ENCODE measurements at places on chromosomes 3 and 15.

DNA sequence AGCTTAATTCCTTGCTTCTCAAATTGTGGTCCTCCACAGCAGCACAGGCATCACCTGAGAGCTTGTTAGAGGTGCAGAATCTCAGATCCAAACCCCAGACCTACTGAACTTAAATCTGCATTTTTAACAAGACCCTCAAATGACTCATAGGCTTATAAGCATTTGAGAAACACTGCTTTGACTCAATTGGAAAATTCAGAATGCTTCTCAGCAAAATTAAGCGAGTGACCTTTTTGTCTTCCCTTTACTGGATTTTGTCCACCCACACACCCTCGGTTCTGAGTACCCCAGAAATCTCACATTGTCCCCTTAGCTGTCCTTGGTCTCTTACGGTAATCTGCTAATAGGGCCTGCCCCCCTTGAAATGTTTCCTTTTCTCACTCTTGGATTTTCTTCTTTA is 17.9 kb downstream of the CD80 start:
- DNase-seq: no peak

DNA sequence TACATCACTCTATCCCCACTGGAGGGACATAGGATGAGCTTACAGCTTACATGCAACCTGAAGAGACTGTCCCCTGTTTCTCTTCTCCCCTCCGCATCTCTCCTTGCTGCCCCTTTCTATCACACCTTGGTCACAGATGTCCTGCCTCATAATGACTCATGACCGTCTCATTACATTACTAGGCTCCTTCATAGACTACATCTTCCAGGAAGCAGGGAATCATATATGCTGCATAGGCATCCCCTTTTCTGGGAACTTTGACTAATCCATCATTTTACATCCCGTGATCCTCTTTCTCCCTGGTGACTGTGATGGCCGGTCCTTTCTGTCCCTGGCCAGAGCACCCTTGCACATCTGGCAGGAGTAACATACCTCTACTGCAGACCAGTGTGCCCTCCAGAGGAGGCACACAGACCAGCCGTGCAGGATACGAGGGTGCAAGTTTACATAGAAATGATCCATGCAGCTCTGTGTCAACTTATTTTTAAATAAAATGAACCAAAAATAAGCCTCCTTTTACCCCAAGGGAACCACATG is 188.9 kb downstream of the CACNA2D3 start:
- DNase-seq: no peak

GRCh38 chr3:64110071-64110470 is 86.8 kb upstream of the PSMD6 start:
- DNase-seq: no peak

- no peak for DNase-seq
Measured at GRCh38 chr15:79314811-79315210, 3.9 kb downstream of the TMED3 start.

DNA sequence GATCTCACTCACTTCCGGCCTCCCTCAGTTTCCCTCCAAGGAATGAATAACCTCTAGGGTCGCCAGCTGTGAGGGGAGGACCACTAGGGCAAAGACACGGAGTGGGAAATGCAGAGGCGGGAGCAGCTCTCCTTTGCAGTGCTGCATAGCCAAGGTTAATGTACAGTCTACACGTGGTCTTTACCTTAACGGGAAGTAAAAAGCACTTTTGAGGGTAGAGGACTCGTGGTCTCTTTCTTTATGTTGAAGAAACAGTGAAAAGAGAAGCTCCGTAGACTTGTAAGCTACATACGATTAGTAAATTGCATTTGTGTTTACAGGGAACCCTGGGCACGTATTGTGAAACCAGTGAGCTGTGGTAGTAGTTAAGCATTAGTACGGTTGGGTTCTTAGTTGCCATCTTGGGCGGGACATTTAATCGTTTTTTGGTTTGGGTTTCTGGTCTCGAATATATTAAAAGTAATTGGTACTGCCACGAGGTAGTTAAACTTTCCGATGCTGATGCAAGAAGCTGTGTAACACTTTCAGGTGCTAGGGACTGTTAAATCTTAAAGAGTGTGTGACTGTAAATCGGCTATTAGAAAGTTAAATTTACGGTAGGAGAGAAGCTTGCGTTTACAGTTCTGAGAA is 828 bp downstream of the U2SURP start:
- peak; percentile 26 for DNase-seq

DNA sequence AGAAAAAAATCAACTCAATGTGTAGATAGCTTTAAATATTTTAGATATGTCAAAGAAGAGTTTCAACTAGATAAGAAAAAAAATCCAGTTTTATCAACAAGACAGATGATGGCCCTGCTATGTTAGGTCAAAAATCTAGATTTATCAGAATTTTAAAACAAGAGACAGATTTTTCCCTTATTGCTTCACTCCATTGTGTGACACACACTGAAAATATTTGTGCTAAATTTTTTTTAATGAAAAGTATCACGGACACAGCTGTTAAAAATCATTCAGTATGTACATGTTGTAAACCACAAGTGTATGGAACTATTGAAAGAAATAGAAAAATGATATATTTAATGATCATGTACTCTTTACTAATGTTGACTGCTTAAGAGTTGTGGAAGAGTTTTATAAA is 43.6 kb downstream of the FOXB1 start:
- DNase-seq: no peak

DNA sequence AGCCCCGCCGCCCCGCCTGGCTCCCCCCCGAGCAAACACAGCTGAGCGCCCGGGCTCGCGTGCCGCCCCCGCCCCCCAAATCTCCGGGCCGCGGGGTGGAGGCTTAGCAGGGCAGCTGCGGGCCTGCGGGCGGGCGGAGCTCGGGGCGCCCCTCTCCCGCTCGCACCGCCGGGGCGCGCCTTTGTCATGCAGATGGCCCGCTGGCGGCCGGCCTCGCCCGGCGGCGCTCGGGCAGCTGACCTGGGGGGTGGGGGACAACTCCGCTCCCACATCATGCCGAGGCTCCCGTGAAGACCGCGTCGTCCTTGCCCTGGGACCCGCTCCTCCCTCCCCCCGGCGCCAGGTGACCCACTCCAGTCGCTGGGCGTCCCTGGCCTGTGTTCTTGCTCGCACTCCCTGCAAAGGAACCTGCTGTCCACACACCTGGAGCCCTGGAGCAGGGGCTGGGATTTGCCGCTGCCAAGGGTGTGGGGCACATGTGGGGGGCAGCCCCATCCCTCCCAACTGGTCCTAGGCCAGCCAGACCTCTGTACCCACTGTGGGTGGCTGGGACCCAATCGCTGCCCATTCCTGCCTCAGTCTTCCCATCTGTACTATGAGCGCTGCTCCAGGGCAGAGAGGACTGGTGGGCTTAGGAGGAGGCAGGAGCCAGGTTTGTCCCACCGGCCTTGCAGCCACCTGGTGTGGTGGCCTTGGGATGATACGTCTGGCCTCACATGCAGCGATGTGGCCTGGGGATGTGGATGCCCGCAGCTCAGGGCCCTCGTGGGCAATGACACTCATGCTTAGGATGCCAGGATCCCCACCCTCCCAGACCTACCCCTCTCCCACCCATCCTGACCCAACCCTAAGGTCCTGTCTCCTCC is 33.5 kb downstream of the DNAJB8 start:
- peak; percentile 19 for DNase-seq

- no peak for DNase-seq
Measured at GRCh38 chr3:66416556-66417304, 84.1 kb downstream of the LRIG1 start.

- DNase-seq: no peak
Measured at GRCh38 chr3:129103296-129103695, 18.3 kb downstream of the RAB43 start.

GRCh38 chr3:27467545-27467944 is 16.6 kb downstream of the SLC4A7 start:
- DNase-seq: peak; percentile 59

DNA sequence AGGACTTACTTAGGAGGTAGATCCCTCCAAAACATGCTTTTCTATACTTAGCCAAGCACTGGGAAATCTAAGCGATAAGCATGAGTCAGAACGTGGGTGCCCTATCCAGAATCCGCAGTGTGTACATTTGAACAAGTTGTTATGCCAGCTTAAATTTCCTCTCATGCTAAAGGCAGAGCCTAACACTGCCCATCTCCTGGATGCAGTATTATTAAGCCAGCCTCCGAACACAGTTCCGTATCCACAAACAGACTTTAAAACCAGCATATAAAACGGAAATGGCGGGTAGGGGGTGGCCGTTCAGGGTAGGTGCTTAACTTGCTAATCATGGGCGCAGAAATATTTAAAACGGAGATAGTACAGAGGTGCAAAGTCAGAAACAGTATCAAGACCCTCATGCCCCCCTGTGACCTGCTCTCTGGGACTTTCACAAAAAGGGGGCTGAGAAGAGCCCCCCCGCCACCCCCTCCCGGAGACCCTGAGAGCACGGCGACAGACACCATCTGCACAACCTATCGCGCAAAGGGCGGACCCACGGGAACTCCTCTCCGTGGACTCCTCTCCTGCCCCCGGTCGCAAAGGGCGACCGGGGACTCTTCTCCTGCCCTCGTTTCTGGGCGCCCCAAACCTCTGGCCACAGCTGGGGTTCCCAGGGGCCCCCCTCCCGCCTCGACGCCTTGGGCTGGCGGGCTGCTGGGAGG is 889 bp upstream of the LRRIQ4 start:
- DNase-seq: no peak

- DNase-seq: peak; percentile 35
Measured at GRCh38 chr3:114179575-114179974, 723 bp upstream of the DRD3 start.

GRCh38 chr15:86623236-86623635 is 543.6 kb downstream of the AGBL1 start:
- no peak for DNase-seq

GRCh38 chr3:69410301-69410700 is 24.4 kb upstream of the FRMD4B start:
- DNase-seq: peak; percentile 80

DNA sequence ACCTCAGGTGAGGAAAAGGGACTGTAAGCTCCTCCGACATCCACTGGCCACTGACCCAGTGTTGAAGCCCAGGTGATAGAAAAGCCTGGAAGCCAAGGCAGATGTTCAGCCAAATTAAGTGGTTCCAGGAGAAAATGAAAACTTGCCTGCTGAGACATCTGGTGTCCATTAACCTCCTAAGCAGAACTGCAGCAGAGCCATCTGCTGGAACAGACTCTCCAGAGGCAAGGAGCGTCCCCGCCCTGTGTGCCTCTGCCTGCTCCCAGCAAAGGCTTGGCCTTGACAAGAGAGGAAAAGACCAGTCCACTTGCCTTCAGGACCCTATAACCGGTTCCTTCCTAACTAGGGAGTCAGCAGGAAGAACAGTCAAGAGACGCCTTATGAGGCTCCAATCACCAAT is 48.2 kb downstream of the SRGAP3 start:
- DNase-seq: no peak

GRCh38 chr3:185986198-185986777 is 48.5 kb upstream of the TRA2B start:
- no peak for DNase-seq

DNA sequence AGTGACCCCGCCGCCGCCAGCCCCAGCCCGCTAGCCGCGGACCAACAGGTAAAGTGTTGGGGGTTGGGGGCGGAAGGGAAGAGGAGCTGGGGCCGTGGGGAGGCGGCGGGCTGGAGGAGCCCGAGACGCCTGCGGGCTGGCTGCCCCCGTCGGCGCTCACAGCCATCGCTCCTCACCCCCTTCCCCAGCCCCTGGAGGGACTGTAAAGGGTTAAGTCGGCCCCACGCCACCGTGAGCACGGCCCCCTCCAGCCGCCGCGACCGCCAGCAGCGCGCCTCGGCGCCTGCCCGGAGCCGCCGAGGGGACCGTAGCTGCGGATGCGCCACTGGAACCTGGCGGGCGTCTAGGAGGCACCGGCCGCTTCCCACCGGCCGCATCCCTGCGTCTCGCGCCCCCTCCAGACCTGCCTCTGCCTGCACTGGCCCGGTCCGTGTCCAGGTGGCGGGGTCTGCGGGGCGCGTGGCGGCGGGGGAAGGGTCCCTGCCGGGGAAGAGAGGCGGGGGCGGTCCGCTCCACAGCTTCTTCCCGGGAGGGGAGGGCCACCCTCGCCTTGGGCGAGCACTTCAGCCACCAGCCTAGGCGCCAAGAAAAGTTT is 522 bp downstream of the MED12L start:
- no peak for DNase-seq

- DNase-seq: no peak
Measured at GRCh38 chr3:27758083-27758482, 36.0 kb upstream of the EOMES start.

DNA sequence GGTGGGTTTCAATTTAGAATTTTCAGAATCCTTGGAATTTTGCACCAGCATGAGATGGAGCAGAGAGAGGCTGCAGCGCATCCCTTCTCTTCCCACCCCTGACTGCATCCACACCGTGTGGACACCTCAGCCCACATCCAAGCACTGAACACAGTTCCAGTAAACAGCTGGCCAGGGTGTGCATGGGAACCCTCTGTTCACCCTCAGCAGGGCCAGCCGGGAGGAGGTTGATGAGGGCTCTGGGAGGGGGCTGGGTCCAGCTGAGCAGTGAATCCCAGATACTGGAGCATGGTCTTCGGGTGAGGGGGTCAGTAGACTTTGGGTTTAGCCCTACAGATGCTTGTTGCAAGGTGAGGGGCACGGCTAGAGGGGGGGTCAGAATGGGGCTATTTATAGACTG is 85.8 kb downstream of the RPLP1 start:
- no peak for DNase-seq

- no peak for DNase-seq
Measured at GRCh38 chr3:170180079-170180907, 1.2 kb downstream of the PHC3 start.

DNA sequence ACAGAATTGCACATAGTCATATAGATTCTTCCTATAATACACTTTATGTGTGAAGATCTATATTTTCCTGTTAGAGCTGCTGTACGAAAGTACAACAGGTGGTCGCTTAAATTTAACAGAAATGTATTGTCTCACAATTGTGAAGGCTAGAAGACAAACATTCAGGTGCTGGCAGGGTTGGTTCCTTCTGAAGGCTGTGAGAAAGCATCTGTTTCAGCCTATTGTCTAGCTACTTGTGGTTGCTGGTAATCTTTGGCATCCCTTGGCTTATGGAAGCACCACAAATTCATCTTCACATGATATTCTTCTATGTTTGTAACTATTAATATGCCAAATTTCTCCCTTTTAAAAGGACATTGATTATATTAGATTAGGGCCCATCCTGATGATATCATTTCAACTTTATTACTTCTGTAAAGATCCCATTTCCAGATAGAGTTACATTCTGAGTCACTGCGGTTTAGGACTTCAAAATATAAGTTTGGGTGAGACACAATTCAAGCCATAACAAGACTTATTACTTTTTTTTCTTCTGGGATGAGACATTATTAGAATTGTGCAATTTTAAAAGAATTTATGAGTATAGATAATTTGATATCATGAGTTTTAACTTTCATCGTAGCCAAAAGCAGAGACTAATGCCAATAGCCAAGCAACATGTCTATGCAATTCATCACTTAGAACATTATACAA is 248.1 kb upstream of the BCHE start:
- no peak for DNase-seq

GRCh38 chr3:70042641-70043040 is 43.1 kb downstream of the SAMMSON start:
- no peak for DNase-seq

GRCh38 chr3:195512798-195513345 is 30.3 kb downstream of the PPP1R2 start:
- no peak for DNase-seq

All from dermis microvascular lymphatic vessel endothelial cell (primary cell).